ENCODE measurements at places on chromosomes 7 and 10.

- no peak for DNase-seq
Measured at GRCh38 chr7:105011141-105011830, 2.7 kb upstream of the KMT2E start.

DNA sequence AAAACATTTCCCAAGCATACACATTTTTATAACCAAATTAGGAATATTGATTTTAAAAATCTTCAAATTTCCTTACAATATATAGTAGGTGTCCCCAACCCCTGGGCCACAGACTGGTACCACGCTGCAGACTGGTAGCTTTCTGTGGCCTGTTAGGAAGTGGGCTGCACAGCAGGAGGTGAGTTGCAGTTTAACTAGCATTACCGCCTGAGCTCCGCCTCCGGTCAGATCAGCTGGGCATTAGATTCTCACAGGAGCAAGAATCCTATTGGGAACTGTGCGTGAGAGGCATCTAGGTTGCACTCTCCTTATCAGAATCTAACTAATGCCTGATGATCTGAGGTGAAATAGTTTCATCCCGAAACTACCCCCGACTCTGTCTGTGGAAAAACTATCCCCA lies 62.1 kb downstream of the ZWINT start:
- no peak for DNase-seq

- no peak for DNase-seq
Measured at GRCh38 chr7:33882950-33883670, 22.2 kb upstream of the BMPER start.

- no peak for DNase-seq
Measured at GRCh38 chr7:51000956-51001355, 218.3 kb upstream of the GRB10 start.

GRCh38 chr7:80213814-80214213 lies 79.2 kb downstream of the GNAI1 start:
- no peak for DNase-seq

GRCh38 chr10:91416339-91416855 lies 6.3 kb downstream of the HECTD2 start:
- DNase-seq, result no peak

GRCh38 chr7:12569673-12570072 lies 847 bp upstream of the SCIN start:
- no peak for DNase-seq

DNA sequence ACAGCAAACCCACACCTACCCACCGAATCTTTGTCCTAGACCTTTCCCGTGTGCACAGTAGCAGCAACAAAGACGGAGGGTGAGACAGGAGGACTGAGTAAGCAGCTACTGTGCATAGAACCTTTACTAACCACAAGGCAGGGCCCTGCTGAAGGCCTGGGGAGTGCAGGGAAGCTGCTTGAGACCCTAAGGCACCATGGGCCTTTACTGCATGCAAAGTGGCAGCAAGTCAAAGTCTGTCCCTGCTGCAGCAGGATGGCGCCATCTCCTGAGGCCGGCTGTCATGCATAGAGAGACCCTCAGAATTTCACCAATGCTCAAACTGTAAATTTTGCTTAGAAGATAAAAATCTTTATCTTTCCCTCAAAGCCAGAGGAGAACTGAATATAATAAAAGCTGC lies 610.5 kb downstream of the ACTR3B start:
- no peak for DNase-seq

DNA sequence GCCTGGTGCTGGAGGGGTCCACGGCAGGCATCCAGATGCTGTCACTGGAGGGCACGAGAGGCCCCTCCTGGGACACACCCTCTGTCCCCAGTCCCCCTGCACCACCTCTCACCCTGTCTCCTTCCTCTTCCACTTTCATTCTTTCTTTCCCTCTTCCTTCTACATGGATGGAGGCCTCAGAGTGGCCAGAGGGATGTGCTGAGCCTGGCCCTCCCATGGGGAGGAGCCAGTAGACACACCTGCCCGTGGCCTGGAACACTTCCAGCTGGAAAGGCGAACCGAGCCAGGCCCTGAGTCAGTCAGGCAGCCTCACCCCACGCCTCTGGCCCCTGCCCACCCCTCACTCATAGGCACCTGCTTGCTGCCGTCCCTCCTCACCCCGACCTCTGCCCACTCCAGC lies 55.9 kb upstream of the MXI1 start:
- no peak for DNase-seq

- DNase-seq, result no peak
Measured at GRCh38 chr10:61189912-61190311, 245.9 kb upstream of the RHOBTB1 start.

GRCh38 chr7:76133164-76133775 lies 68.4 kb upstream of the SRRM3 start:
- DNase-seq, result no peak

DNA sequence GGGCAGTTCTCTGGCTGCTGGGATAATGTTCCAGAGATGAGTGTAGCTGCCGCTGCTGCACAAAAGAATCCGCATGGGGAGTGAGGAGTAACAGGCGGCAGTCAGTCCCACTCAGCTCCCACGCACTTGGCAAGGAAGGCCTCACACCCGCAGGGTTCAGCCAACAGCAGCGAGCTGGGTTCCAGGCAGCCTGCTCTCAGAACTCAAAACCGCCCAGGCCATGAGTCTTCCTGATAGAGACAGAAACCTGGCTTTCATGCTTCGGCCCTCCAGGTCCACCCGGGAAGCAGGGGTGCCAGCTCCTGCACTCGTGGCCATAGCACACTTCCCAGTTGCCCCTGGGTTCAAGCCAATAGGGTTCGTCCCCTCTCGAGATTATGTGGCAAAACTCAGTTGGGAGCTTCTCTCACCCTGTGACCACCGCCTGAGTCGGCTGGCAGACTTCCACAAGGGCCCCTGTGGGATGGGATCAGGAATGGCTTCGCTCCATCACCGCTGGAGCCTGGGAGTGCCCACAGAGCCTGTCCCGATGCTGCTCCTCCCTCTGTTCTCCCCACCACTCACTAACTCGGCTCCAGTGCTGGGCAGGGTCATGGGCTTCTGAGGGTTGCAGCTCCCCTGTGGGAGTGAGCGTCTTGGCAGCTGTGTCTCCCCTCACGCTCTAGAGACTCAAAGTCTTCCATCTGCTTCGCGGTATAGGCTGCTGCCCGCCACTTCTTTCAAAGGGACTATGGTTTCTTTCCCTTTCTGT lies 20.6 kb downstream of the CLRN3 start:
- DNase-seq, result no peak

- peak; percentile 54 for DNase-seq
Measured at GRCh38 chr10:119305860-119306513, 98.6 kb downstream of the GRK5 start.

DNA sequence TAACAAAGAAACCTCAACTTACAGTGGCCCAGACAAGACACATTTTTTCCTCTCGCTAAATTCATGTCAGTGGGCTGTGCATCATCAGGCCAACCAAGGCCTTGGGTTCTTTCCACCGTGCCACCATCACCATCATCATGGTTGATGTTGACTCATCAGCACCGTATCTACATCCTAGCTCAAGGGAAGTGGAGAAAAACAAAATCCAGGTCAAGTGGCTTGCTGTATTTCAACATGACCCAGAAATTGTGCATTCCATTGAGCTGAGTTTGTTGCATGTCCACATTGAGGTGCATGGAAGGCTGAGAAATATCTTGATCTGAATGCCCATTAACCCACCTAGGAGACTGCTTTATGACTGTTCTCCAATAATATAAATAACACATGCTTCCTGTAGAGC lies 312.4 kb upstream of the CDC14C start:
- no peak for DNase-seq

GRCh38 chr7:39517240-39517639 lies 49.0 kb upstream of the YAE1 start:
- no peak for DNase-seq

DNA sequence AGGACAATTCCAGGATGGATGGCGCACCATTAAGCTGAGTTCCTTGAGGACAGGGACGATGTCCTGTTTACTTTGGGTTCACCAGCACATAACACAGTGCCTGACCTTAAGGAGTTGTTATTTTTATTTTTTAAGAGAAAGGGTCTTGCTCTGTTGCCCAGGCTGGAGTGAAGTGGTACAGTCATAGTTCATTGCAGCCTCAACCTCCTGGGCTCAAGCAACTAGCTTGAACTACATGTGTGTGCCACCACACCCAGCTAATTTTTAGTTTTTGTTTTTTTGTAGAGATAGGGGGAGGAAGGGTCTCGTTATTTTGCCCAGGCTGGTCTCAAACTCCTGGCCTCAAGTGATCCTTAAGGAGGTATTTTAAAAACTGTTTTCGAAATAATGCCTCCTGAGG lies 1.7 kb upstream of the CALU start:
- DNase-seq, result no peak

GRCh38 chr10:122294511-122295450 lies 23.7 kb downstream of the BTBD16 start:
- no peak for DNase-seq

- peak; percentile 38 for DNase-seq
Measured at GRCh38 chr7:132656846-132657776, 80.8 kb upstream of the PLXNA4 start.

DNA sequence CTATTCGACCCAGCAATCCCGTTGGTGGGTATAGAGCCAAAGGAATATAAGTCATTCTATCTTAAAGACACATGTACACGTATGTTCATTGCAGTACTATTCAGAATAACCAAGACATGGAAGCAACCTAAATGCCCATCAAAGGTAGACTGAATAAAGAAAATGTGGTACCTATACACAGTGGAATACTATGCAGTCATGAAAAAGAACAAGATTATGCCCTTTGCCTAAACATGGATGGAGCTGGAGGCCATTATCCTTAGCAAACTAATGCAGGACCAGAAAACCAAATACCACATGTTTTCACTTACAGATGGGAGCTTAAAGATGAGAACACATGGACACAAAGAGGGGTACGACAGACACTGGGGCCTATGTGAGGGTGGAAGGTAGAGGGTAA lies 845.3 kb downstream of the TYW1 start:
- DNase-seq, result no peak

DNA sequence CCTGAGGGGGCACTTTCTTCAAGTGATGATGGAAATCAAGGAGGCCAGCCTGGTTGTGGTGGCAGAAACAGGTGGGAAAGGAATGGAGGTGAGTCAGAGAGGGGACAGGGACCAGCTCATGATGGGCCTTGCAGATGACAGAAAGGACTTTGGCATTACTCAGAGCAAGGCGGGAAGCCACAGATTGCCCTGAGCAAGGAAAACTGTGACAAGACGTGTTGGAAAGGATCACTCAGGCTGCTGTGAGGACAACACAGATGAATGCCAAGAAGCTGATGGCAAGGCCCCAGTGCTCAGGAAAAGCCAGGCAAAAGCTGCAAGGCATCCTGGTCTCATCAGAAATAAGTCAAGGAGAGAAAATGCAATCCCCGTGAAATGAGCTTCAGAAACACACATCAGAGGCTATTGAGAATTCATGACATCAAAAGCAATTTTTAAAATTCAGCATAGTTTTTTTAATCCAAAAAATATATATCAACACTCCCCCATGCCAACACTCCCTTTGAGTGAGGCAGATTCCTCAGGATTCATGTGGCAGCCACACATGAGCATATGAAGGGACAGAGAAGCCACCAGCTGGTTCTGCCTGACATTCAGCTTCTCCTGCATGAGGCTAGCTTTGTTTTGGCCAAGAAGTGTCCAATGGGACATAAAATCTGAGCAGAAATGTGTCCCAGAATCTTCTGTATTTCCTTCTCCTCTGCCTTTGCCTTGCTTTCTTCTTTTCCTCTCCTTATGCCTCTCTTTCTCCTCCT lies 244.5 kb upstream of the MYO3A start:
- no peak for DNase-seq

- DNase-seq, result peak; percentile 3
Measured at GRCh38 chr10:115649217-115649616, 556.1 kb downstream of the ATRNL1 start.

DNA sequence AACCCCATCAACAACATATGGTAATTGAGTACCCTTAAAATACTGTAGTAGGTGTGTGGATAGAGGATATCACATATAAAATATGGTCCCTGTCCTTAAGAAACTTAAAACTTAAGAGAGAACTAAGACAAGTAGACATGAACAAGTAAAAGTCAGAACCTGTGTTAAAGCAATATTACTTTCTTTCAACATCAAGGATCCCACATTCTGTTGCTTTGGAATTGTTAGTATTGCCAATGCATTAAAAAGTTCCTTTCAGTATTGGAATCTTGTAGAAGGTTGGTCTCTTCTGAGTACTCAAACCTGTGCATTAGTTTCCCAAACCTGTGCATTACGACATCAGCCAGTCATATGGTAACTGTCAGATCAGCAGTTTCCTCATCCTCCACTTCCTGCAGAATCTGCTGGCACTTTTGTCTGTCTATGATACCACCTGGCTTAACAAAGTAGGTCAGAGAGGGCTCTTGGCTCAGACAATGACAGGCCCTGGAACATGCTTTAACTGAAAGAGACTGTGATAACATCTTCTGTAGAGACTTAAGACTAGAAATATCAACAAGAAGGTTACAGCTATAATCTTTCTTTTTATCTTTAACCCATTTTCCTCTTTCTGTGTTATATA lies 56.5 kb downstream of the CCDC71L start:
- no peak for DNase-seq

- no peak for DNase-seq
Measured at GRCh38 chr10:66162560-66163143, 763.2 kb upstream of the LRRTM3 start.

GRCh38 chr7:41928781-41929180 lies 225.9 kb upstream of the INHBA start:
- no peak for DNase-seq

DNA sequence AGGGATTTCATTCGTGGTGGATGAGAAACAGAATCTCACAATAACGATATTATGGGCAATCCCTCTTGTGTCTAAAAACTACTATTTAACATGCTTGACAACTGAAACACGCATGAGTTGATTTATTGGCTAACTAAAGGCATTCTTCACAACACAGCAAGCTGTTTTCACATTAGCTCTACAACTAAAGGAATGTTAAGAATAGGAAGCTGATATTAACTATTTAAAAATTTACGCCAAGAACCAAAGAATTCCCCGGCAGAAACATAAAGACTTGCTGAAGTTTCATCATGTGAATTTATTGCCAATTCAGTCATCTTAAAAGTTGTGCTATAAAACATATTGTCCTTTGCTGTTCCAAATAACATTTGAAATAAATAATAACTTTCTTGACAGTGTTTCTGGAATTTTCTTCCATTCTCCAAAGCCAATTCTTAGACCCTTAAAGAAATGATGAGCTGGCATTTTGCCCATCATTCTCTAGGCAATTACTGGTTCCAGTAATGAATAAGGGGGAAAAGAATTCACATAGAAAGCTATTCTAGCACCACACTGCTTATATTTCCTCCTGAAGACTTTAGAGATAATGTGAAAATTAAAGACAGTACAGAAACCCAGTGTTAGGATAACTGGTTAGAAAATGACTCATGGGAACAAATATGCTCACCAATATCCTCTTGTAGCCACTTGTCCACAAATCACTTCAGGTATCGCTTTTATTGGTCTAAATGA lies 233.1 kb downstream of the PARD3 start:
- DNase-seq, result no peak

DNA sequence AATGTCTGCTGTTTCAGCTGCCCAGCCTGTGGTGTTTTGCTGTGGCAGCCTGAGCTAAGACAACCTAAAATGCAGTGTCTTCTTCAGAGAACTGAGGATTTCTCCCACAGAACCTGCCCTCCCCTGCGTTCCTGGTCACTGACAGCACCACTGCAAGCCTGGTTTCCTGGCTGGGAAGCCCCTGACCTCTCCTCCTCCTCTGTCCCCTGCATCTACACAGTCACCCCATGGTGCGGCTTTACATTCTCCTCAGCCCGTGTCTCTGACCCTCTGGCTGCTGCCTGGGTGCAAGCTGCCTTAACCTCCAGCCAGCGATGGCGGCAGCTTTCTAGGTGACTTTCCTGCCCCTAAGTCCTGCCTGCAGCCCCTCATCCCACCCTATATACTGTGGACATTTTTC lies 337.3 kb upstream of the ZNF32 start:
- no peak for DNase-seq

Data from NCI-H1694 treated with DMSO at 0.1 percent for 48 hours (cell line).